ENCODE measurements at places on chromosomes 1 and 21.

GRCh38 chr1:203178821-203179666 is 3.4 kb upstream of the MYBPH start:
- DNase-seq: no peak

DNA sequence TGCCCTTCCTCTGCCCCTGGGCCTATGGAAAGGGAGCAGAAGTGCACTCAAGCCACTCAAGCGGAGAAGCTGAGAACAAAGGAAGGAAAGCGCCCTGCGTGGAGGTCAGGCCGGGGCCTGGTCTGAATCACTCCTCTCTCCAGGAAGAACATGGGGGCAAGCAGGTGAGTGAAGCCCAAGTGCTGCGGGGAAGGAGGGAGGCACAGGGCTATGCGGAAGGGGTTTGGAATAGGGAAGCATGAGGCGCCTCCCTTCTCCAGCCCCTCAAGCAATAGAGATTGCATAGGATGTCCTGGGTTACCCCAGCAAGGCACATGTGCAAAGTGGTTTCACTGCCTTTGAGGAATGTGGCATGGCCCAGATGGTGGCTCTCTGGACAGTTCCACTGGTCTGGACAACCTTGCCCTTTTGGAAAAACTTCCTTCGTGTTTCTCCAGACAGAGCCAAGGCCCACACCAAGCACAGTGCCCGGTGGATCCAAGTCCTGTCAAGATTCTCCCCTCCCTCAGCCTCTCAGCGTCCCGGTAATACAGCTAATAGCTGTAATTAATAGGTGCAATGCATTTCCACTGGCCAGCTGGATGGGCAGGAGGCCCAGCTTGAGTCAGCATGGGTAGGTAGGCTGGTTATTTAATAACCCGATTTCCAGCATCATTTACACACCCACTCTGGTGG is 13.7 kb downstream of the BLACAT1 start:
- DNase-seq: no peak

- DNase-seq: no peak
Measured at GRCh38 chr1:47824716-47825115, 172.5 kb downstream of the TRABD2B start.

- DNase-seq: no peak
Measured at GRCh38 chr21:19535356-19535755, 1131.8 kb upstream of the TMPRSS15 start.

DNA sequence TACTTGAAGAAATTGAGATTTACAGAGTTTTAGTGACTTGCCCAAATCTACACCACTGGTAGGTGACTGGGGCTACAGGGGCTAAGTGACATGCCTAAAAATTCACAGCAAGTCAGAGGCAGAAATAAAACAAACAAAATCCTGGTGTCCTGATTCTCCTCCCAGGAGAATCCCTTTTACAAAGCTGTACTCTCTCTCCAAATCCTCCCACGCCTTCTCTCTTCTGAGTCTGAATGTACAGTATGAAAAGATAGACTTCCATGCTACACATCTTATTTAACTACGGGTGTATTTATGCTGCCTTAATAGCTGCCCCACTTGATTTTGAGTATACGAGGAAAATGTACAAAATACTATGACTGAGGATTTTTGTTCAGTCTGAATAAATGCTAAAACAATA is 65.4 kb downstream of the SGIP1 start:
- no peak for DNase-seq

GRCh38 chr1:234768171-234768568 is 158.2 kb upstream of the IRF2BP2 start:
- peak; percentile 66 for DNase-seq

DNA sequence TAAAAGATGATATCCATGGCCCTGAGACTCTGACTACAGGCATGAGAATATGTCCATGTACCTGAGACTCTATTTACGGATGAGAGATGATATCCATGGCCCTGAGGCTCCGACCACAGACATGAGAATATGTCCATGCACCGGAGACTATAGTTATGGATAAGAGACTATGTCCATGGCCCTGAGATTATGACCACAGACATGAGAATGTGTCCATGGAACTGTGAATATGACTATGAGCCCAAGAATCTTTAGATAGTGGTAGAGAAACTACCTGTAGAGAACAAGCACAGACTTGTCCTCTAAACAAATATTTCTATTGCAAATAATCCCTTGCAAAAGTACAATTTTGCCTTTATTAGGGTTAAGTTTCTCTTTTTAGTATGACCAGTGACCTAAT is 263.2 kb downstream of the PCP4 start:
- DNase-seq: no peak

GRCh38 chr21:43365611-43366426 is 61.1 kb downstream of the SIK1 start:
- DNase-seq: no peak

GRCh38 chr1:94698759-94699502 is 121.2 kb upstream of the SLC44A3 start:
- no peak for DNase-seq

DNA sequence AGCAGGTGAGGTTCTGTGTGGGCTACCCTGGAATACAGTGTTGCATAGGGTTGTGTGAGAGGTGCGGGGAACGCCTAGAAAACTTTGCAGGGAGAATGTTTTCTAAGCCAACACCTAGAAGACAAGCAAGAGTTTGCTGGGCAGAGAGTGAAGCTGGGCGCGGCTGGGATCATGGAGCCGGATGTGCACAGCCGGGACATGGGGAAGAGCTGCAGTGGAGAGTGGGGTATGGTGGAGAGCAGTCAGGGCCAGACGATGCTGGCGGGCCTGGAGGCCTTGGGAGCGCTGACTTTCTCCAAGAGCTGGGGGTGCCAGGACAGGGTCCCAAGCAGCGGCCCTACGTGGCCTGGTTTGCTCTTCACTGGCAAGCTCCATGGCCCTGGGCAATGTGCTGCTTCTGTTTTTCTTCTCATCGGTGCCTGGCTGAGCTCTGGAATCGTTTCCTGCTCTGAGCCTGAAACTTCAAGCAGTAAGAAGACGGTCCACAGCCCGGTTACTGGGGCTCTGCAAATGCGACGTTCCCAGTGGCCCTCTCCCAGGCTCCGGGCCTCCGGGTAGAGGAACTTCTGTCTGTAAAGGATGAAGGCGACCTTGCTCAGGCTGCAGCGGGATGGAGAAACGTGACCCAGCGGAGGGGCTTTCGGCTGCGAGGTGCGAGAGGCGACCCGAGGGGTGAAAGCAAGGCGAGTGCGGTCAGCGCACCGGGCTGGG is 51.9 kb upstream of the CD34 start:
- DNase-seq: no peak

DNA sequence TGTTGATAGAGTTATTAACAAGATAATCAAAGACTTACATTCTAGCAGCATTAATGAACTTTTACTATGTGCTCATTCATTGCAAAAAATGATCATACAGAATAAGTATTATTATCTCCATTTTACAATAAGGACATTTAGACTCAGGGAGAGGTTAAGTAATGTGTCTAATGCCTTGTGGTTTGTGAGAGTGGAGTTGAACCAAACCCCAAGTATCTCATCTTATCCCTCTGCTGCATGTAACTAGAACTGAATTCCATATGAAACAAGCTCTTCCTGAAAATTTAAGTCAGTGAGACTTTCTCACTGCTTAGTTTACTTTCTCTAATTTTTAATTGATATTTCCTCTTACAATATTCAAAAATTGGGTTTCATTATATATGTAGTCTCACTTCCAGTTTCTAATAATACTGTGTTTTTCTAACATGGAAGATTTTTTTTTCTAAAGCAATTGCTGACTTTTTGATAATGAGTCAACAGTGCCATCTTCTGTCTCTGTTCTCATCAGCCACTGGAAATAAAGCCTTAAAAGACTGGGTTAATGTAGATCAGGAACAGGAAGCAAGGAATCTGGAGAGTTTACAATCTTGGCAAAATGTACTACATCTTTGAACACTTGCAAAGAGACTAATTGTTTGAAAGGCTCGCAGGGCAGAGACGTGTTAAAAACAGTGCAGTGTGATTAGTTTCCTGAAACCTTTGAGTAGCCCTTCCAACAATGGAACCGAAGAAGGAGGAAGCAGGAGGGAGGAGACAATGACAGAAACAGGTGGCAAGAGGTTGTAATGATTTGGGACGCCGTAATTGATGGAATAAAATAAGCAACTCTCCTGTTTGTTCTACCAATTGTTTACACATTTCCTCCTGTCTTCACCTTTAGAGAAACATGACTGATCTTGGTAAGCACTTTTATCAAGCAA is 567.6 kb downstream of the MRPL39 start:
- DNase-seq: no peak

DNA sequence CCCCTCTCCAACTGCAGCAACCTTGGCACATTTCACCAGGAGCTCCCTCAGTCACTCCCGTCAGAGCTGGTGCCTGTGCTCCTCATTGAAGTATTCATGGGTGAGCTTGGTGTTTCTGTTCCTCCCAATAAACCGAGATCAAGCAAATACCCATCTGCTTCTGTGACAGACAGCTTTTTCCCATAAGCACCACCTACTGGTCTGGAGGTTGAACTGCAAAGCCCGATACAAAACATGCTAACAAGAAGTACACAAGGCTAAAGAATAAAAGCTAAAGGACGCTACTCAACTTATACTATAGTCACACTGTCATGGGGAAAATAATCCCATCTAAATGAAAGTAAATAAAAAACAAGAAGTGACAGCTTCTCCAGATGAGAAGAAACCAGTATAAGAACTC is 111.9 kb upstream of the C21orf91 start:
- DNase-seq: no peak

GRCh38 chr1:176216031-176216430 is 8.9 kb upstream of the COP1 start:
- no peak for DNase-seq

DNA sequence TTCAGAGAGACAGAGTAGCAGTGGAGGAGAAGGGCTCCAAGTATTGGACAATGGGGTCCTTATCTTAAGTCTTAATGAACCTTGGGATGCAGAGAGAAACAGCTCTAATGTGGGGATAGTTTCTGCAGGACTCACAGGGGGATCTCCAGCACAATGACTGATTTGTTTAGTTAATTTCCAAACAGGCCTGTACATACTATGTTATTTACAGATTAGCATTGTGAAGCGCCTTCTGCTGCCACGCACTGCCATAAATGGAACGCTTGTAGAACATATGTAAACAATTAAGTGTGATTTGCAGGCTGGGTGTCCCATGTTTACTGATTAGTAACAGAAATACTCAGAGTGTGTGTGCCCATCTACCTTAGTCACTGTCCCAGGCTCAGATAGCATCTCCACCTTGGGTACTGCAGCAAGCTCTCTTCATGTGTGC is 56.1 kb downstream of the NTPCR start:
- DNase-seq: no peak

DNA sequence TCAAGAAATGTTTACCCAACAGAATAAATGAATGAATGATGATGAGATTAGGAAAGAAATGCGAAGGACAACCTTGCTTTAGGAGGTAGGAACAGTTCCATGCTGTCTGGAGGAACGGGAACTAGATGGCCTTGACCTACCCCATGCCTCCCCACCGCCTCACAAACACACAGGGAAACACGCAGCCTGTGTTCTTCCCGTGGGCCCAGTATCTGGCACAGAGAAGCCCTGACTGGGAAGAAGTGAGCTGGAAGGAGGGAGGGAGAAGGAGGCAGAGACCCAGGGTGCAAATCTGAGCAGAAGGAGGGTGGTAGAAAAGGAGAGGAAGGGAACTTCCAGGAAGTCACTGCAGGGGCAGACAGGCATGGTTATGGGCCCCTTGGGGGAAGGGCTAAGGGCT is 3.5 kb upstream of the ADORA1 start:
- DNase-seq: peak; percentile 1

- DNase-seq: peak; percentile 63
Measured at GRCh38 chr21:46368533-46369285, 44.8 kb downstream of the PCNT start.

DNA sequence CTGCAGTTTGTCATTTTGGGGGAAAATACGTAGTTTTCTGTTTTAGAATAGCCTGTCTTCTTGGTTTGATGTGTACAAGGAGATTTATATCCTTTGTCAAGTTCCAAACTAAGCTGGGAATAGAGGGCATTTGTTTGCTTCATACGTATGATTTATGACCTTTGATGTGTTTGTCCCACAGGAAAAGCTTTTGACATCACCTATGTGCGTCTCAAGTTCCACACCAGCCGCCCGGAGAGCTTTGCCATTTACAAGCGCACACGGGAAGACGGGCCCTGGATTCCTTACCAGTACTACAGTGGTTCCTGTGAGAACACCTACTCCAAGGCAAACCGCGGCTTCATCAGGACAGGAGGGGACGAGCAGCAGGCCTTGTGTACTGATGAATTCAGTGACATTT is 79.9 kb downstream of the LAMC1 start:
- DNase-seq: no peak

DNA sequence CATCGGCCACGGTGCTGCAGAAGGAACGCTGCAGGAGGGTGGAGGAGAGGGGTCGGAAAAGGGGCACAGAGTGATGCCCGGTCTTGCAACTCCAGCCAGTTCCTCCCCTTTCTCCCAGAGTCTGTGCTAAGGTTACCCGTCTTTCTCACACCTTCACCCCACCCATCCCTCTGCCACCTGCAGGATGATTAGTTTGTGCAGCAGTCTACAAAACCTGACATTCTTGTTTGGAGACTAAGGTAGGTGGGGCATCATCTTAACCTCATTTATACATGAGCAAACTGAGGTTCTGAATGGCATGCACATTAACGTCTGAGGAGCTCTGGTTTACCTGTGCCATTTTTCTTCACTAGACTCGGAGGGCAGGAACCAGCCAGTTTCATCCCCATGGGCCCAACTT is 232.3 kb downstream of the GRIK3 start:
- DNase-seq: no peak

- DNase-seq: no peak
Measured at GRCh38 chr1:182366596-182366995, 25.0 kb downstream of the GLUL start.

DNA sequence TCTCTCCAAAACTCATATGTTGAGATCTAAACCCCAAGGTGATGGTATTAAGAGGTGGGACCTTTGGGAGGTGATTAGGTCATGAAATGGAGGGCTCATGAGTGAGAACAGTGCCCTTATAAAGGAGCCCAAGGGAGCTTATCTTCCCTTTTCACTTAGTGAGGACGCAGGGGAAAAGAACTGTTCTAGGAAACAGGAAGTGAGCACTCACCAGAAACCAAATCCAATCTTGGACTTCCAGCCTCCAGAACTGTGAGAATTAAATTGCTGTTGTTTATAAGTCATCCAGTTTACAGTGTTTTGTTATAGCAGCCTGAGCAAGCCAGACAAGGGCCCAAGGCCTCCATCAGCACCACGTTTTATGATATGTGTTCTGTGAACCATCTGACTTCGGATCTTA is 60.3 kb upstream of the LRRC8D start:
- DNase-seq: no peak

DNA sequence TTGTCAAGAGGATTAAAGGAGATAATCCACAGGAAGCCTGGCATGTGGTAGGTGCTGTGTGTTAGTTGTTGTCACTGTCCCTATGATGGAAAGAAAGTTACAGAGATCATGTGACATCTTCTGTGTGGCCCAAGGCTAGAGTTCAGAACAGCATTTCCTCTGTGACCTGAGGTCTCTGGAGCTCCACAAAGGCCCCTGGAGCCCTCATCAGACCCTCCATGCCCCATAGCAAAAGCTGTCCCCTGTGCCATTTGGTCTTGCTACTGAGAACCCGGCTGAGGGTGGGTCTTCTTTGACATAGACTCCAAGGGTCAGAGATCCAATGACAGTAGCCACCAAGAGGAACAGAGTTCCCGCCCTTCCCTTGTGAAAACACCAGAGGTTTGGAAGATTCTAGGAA is 8.1 kb downstream of the CELA2B start:
- no peak for DNase-seq

- no peak for DNase-seq
Measured at GRCh38 chr1:248406721-248407692, 4.2 kb downstream of the OR2T1 start.

- no peak for DNase-seq
Measured at GRCh38 chr1:110798691-110799256, 74.2 kb upstream of the CD53 start.

Data from activated CD4-positive, alpha-beta memory T cell treated with anti-CD3 and anti-CD28 coated beads for 36 hours (primary cell).